GM10248 (cell line): ENCODE measurements at places on chromosomes 13 and 19.

- DNase-seq, result no peak
Observed at GRCh38 chr19:49662011-49662410, 3.6 kb downstream of the IRF3 start.

GRCh38 chr13:41107584-41108014, 25.0 kb downstream of the KBTBD6 start:
- DNase-seq, result no peak

GRCh38 chr13:30676672-30677071, 58.7 kb upstream of the ALOX5AP start:
- DNase-seq, result no peak

- no peak for DNase-seq
Observed at GRCh38 chr13:36453516-36453915, 21.2 kb downstream of the CCNA1 start.

DNA sequence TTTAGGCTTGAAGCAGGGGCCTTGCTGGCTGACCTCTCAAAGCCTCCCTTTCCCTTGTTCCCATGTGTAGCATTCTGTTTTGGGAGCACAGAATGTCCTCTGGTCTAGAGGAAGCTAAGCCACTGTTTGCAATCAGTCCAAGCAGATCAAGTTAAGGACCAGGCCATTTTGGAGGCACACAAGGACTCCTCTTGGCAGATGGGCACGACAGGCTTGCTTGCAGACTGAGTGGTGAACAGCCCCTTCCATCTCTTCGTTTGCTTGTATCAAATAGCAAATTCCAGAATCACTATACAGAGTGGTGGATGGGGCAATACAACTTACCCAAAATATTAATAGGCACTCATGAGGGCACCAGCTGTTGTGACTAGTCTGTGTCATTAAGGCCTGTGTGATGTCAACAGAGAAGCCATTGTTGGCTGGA, 215.5 kb upstream of the SERP2 start:
- DNase-seq, result no peak

DNA sequence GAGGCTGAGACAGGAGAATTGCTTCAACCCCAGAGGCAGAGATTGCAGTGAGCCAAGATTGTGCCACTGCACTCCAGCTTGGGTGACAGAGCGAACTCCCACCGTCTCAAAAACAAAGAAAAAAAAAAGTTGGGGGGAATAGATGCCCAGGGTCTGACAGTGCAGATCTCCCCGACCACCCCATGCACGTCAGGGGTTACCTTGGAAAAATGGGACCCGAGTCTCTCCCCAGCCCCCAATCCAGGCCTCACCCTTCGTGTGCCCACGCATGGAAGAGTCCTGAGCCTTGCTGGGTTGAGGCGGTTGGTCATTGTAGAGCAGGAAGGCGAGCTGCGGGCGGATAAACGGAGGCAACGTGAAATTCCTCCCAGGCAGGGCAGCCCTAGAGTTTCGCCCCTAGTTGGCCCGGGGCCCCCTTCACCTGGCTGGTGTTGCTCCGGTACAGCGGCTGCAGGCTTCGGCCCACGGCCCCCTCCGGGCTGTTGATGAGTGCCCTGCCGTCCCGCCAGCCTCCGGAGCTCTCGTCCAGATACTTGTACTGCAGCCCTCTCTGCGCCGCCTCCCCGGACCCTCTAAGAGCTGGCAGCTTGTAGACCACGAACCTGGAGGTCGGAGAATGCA, 588 bp downstream of the DNASE2 start:
- no peak for DNase-seq

DNA sequence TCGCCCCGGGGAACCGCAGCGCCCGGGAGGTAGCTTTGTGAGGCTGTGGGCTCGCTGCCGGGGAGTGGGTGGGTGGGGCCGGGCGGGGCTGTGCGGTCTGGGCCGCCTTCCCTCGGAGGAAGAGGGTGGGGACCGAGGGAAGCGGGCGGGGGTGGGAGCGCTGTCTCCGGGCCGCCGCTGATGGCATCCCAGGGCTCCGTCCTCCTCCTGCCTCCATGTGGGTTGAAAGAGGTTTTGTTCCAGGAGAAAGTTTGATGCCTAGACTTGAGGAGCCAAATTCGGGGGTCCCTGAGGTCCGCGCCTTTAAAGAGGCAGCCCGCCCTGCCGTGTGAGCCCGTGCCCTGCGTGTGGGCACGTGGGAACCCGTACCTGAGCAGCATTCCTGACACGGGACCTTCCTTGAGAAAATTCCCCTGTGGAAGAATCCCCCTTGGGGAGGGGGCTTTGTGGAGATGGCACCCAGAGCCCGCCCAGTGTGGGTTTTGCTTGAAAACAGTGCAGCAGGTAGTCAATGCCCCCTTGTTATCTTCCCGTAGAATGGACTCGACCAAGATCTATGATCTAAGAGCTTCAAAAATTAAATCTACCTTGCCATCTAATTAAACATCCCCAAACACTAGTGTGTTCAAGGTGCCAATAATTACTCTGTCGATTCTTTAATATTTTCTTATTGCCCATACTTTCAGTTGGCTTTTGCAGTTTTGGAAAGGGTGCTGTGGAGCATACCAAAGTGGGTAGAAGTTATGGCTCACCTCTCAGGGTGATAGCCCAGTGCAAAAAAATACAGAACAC, 107.8 kb downstream of the RXFP2 start:
- DNase-seq, result peak; percentile 26

DNA sequence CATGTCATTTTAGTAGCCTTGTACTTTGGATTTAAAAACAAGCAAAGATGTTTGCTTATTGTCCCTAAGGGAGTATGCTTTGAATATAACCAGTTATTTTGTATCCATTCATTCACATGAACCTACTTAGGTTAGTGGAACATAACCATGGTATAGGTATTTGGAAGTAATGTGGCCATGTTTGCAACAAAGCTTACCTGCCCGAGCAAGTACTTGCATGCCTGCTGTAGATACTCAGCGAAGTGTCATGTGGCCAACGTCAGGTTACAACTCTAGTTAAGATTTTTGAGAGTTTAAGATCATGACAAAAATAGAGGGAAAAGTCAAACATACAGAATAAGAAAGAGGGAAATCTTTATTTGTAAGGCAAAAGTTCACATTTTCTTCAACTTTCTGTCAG, 57.2 kb downstream of the COG6 start:
- no peak for DNase-seq

GRCh38 chr19:55304279-55304978, 20.6 kb downstream of the BRSK1 start:
- peak; percentile 54 for DNase-seq

- no peak for DNase-seq
Observed at GRCh38 chr19:11495885-11496284, 9.8 kb downstream of the ZNF653 start.

DNA sequence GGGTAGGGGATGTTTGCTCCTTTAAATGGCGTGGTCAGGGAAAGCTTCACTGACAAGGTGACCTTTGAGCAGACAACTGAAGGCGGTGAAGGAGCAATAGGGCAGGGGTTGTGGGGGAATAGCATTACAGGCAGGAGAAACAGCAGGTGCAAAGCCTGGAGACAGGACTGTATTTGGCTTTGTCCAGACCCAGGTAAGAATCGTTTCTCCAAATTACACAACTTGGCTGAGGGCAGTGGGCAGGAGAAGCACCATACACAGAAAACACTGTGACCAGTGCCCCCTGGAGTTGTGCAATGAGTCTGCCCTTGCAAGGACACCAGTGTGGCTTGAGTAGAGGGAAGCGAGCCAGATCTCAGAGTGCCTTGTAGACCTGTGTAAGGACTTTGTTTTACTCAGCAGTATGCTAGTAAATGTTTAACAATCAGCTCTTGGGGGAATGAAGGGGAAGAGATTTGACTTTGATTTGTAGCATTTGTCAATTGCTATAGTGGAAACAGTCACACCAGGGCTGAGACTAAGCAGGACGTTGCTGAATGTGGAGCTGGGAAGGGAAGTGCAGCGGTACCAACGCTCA, 360.0 kb downstream of the DCT start:
- DNase-seq, result no peak

DNA sequence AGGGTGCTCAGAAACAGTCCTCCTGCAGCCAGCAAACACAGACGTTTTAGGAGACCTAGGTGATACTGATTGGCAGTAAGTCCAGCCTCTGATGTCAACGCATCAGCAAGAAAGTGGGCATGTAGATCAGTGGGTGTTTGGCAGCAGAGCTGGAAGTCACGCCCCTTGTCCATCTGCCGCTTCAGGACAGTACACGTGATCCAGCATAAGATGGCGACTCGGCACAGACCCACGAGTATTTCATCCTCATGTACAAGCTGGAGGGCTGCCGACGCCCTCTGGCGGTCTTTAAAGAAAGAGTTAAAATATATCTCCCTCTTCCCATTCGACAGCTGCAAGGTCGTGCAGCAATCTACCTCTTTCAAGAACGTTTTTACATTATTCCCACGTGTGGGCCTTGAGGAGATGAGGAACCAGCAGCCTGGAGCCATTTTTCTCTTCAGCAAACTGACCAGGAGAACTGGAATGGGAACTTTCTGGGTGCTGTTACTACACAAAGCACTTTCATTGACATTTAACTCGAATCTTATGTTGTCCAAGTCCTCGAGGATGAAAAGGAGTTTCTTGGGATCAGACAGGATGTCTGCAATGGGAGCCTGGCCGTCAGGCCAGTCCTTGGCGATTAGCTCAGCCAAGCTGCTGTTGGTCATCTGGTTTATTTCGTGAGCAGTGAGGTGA, 22.3 kb downstream of the NLRP11 start:
- DNase-seq, result peak; percentile 45

GRCh38 chr19:56727677-56728076, 56.1 kb upstream of the ZNF835 start:
- DNase-seq, result no peak

DNA sequence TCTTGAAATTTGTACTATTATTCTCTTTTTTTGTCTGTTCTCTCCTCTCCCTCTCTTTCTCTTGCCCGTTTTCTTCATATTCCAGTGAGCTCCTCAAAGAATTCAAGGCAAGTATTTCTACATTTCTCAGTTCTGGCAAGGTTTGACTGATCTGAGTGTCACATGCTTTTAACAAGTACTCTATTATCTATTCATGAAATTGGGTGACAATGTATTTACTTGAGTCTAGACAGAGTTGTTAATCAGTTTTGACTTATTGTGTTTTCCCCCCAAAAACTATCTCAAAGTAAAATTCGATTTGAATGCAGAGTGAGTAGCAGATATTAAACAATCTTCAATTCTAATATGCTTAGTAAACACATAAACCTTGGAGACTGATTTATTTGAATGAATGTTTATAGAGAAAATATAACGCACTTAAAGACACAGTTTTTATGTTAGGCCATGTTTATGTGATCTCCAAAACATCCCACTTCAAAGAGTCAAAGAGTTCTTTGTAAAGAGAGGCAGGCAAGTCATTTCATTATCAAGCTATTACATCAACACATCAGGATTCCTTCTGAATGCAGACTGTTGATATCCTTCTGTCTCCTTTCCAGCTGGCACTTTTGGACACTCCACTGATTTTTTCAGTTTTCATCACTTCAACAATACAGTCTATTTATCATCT, 166.6 kb downstream of the SLITRK6 start:
- no peak for DNase-seq

GRCh38 chr19:8321986-8322637, 816 bp downstream of the RPS28 start:
- no peak for DNase-seq

- no peak for DNase-seq
Observed at GRCh38 chr13:90201676-90202460, 1145.6 kb upstream of the MIR17HG start.

DNA sequence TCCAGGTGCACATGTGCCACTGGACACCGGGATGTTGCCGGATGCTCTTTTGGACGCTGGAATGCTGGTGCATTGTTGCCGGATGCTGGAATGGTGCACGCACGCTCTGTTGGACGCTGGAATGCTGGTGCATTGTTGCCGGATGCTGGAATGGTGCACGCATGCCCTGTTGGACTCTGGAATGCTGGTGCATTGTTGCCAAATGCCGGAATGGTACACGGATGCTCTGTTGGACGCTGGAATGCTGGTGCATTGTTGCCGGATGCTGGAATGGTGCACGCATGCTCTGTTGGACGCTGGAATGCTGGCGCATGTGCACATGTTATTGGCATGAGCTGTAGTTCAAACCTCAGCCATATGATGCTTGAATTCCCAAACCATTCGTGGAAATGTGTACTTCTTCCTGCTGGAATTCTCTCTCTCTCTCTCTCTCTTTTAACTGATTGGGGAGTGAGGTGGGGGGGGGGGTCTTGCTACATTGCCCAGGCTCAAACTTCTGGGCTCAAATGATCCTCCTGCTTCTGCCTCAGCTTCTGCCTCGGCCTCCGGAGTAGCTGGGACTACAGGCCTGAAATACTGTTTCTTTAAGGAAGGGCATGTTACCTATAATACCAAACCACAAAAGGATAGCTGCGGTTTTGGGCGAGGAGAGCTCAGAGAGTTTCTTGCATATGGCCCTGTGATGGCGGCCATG, 1.2 kb upstream of the MCF2L start:
- no peak for DNase-seq

- no peak for DNase-seq
Observed at GRCh38 chr19:15507068-15508034, 974 bp upstream of the CYP4F22 start.

DNA sequence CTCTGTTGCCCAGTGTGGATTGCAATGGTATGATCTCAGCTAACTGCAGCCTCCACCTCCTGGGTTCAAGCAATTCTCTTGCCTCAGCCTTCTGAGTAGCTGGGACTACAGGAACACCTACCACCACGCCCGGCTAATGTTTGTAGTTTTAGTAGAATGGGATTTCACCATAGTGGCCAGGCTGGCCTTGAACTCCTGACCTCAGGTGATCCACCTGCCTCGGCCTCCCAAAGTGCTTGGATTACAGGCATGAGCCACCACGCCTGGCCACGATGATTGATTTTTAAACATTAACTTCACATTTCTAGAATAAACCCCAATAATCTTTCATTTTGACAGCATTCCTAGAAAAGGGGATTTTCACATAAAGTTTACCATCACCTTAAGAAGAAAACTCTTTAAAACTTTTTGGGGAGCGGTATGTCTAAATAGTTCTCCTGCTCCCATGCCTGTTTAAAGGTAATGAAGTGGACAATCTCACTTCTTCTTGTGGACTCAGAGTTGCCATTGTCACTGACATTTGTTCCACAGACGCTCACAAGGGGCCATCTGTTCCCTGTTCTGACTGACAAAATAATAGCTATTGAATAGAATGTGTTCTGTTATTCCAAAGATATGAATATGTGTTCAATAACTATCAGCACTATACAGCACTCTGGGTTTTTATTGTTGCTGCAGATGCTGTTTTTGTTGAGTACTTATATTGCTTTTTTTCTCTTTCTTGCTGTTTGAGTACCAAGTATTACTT, 66.1 kb upstream of the C1QTNF9B start:
- no peak for DNase-seq

- peak; percentile 74 for DNase-seq
Observed at GRCh38 chr19:19115954-19116353, 22.3 kb downstream of the TMEM161A start.
